ENCODE measurements at places on chromosomes 13 and 19.

DNA sequence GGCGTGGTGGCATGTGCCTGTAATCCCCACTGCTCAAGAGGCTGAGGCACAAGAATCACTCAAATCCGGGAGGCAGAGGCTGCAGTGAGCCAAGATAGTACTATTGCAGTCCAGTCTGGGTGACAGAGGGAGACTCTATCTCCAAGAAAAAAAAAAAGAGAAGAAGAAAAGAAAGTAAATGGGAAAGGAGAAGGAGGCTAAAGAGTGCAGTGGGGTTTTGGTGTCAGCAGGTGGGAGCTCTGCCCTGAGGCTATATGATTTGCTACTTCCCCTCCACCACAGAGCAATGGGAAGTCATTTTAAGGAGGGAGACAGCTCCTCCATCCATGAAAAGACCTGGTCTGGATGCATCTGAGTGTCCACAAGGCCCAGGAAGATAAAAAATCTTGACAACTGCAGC is 23.1 kb downstream of the UNC13A start:
- DNase-seq, result no peak

DNA sequence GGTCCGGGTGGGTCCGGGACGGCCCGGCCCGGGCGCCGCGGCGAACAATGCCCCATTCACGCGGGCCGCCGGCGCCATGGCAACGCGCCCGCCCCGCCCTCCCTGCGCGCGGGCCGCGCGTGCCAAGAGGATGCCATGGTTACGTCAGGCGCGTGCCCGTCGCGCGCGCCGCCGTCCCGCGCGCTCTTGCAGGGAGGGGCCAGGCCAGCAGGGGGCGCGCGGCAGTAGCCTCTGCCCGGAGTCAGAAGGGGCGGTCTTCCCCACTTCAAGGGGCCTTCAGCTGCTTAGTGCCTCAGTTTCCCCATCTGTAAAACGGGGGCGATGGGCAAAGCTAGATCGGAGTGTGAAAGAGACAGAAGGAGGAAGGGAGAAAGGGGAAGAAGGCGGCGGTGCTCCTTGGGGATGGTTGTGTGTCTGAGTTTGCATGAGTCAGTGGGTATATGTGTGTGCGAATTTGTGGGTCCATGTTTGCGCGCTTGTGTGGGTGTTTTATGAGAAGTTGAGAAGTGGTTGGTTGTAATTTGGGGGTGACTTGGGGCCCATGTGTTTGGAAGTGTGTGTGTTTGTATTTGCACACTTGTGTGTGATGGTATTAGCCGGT is 11.6 kb upstream of the NFIX start:
- peak; percentile 92 for DNase-seq

DNA sequence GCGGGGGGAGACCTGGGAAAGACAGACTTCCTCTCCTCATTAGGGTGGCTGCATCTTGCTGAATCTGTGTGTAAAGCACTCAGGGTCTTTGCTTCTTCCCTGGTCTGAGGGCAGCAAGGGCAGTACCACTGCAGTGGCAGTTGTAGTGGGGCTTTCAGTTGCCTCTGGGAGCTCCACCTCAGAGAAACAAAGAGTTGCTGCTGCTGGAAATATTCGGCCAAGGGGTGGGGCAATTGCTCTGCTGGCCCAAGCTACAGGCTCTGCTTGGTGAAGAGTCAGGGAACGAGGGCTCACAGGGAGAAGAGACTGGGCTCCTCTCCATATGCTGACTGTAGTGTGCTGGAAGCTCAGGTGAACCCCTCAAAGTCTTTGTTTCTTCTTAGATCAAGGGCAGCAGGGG is 52.5 kb downstream of the POSTN start:
- DNase-seq, result no peak

DNA sequence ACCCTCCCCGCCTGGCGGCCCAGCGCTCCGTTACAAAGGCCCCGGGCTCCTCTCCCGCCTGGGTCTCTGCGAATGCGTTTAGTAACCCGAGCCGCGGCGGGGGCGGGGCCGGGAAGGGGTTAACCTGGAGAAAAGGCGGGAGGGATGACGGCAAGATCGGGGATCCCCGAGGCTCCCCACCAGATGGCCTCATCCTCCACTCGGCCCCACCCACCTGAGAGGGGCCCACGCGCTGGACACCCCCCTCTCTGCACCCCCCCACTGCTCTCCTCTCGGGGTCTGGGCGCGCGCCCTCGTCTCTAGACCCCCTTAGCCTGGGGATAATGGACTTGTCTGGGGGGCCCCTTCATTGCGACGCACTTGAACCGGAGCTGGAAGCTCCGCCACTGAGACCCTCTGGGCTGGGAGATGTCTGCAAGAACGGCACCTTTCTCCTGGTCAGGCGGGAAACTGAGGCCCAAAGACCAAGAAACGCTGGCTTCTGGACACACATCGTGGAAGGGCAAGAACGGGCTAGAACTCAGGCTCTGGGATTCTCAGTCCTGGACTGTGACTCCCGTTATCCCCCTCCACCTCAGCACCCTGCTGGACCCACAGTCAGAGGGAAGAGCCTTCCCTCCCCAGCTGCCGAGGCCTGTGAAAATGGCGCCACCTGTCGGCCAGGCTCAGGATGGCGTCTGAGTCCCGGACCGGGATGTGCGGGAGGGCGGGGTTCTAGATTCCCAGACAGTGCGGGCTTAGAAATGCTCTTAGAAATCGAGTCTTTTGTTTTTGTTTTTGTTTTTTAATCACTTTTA is 2.9 kb upstream of the LTBP4 start:
- peak; percentile 90 for DNase-seq

- no peak for DNase-seq
These were observed 489 bp upstream of the ZNF653 start for GRCh38 chr19:11506101-11506555.

DNA sequence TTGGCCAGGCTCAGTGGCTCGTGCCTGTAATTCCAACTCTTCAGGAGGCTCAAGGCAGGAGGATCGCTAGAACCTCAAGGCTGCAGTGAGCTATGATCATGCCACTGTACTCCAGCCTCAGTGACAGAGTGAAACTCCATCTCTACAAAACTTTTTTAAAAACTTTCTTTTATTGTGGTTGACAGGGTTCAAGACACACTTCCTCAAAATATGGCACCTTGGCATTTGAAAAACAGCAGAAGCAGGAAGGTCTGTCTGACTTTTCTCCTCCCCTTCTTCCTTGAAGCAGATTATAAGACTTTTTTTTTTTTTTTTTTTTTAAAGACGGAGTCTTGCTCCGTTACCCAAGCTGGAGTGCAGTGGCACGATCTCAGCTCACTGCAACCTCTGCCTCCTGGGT is 100.3 kb downstream of the TM9SF2 start:
- DNase-seq, result no peak

GRCh38 chr19:35561436-35561835 is 2.0 kb downstream of the ATP4A start:
- no peak for DNase-seq

- no peak for DNase-seq
These were observed 17.6 kb downstream of the ACOD1 start for GRCh38 chr13:76965759-76966421.

GRCh38 chr13:90696656-90697055 is 650.8 kb upstream of the MIR17HG start:
- no peak for DNase-seq

DNA sequence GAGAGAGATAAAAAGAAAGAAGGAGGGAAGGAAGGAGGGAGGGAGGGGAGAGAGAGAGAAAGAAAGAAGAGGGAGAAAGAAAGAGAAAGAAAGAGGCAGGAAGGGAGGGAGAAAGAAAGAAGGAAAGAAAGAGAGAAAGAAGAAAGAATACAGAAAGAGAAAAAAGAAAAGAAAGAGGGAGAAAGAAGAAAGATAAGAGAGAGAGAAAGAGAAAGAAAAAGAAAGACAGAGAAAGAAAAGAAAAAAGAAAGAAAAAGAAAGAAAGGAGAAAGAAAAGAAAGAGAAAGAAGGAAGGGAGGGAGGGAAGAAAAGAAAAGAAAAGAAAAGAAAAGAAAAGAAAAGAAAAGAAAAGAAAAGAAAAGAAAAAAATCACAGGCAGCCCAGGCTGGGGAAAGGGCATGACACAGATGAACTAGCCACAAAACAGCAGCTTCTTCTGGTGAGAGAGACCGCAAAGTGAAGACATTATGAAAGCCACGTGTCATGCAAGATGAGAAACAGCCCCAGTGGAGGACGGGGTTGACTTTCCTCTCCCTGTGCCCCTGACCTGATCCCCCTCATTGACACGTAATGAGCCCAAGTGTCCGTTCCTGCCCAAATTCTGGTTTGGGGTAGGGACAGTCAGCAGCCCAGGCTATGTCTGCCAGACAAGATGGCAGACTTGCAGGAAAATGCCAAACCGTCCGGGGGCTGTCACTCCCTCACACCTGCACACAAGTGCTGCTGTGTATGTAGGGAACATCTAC is 102.1 kb downstream of the INSR start:
- DNase-seq, result no peak

- DNase-seq, result no peak
These were observed 34.6 kb upstream of the CD177 start for GRCh38 chr19:43318796-43319314.

GRCh38 chr19:53532362-53532761 is 5.6 kb upstream of the ZNF331 start:
- no peak for DNase-seq

DNA sequence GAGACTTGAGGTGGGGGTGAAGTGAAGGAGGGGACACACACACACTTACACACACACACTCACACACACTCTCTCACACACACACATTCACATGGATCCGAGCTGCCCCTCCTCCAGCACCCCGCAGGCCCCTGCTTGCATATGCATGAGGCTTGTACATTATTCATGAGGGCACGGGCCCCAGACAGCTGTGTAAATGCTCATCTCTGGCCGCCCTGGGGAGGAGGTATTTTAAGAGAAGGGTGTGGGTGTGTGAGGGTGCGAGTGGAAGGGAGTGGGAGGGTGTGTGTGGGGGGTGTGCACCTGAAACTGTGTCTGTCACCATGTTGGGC is 2.4 kb downstream of the NCAN start:
- DNase-seq, result no peak

GRCh38 chr13:44484562-44485138 is 91.5 kb downstream of the TSC22D1 start:
- DNase-seq, result no peak

DNA sequence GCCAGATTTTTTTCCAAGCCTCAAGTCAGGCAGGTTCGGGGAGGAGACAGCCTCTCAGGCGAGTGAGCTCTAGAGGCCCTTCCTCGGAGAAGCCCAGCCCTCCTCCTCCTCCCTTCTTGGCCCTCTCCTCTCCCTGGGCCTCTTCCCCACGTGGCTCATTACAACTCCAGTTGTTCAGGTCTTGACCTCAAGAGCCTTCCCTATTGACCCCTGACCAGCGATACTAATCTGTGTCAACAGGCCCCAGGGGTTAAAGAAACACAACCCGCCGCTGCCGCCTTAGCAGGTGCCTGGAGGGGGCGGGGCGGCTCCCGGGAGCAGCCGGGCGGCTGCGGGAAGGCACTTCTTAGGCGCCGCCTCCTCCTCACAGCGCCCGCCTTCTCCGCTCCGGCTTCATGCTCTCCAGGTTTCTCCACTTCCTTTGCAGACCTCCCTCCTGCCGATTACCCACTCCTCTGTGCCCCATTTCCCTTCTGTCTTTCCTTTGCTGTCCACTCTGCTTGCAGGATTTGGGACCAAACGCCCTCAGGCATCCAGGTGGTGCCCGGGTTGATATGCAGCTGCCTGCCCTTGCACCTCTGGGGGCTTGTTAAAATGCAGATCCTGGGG is 51.0 kb downstream of the LYL1 start:
- no peak for DNase-seq

- no peak for DNase-seq
These were observed 1154.6 kb downstream of the OLFM4 start for GRCh38 chr13:54183166-54183565.
